ENCODE measurements at places on chromosomes 4 and X.

DNA sequence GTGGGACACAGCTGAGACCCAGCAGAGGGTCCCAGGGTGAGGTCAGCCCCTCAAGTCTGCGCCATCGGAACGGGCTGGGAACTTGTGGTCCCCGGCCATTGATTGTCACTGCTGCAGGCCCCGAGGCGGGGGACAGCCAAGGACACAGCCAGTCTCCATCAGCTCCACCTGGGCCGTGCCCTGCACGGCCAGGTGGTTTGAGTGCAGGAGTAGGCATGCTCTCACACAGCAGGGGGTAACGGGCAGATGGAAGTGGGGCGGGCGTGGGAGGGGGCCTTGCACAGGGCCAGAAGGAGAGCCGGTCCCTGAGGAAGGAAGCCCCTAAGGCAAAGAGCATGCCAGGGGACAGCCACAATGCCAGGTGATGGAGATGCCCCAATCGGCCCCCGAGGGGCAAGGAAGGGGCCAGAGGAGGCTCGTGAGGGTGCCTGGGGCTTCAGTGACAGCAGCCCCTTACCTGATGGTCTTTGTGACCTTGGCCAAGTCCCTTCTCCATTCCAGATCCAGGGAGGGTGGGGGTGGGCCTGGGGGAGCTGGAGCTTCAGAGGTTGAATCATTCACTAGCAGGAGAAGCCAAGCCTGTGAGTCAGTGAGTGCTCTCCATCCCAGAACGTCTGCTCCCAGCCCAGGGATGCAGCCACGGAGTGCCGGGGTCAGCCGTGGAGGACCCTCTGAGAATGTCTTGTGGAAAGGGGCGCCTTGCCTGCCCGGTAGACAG is 2.3 kb downstream of the ATP2B3 start:
- DNase-seq: no peak

DNA sequence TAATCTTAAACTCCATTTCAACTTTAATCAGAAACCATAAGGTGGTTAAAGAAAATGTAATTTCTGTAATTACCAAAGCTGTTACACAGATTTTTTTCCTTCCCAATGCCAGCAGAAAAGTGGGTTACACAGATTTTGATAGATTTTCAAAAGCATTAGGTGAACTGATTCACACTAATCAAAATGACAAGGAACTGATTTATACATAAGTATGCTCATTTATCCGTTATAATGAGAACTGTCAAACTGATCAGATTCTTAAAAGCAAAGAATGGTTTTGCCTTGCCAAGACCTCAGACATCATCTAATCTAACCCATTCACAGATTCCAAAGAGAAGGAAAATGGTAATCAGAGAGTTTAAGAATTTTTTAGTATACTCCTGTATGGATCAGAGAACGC is 5.2 kb downstream of the UGDH start:
- DNase-seq: no peak

DNA sequence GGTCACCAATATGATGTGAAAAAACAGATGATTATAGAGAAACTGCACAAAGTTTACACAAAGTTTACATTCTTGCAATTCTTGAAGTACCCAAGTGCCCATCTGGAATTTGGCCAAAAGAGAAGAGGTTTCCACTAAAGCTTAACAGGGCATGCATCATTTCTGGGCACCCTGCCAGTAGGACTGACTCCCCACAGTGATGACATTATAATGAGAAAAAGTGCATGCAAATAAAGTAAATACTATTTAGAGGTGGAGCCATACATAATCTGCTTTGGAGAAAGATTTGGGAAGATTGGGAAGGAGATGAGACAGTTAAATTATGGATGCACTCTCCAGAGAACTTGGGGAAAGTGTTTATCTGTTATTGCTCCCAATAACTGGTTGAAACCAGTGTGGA is 93.7 kb upstream of the TRPC3 start:
- DNase-seq: no peak

GRCh38 chr4:181951265-181951664 is 291.9 kb upstream of the TENM3 start:
- no peak for DNase-seq

- DNase-seq: no peak
Observed at GRCh38 chr4:32119907-32120306, 1399.7 kb downstream of the PCDH7 start.

Data from GM13977 (cell line).